ENCODE measurements at places on chromosomes 7 and 10.

GRCh38 chr10:62852961-62853702 lies 37.0 kb upstream of the EGR2 start:
- H3K4me1 ChIP-seq = no peaks in the 10 kb centered on the region
- H3K27ac ChIP-seq = no peak overlapping the region
- H3K36me3 ChIP-seq = no peaks in the 10 kb centered on the region
- no peak overlapping the region for H3K4me3 ChIP-seq
- DNase-seq = no peak
- no peaks in the 10 kb centered on the region for H3K27me3 ChIP-seq

GRCh38 chr7:64997927-64998391 lies 7.1 kb upstream of the ZNF117 start:
- H3K4me1 ChIP-seq = no peaks in the 10 kb centered on the region
- no peak for DNase-seq
- peaks cover 7% of the 10 kb centered on the region for H3K36me3 ChIP-seq
- no peak overlapping the region for H3K4me3 ChIP-seq
- H3K27me3 ChIP-seq = no peaks in the 10 kb centered on the region
- H3K27ac ChIP-seq = no peak overlapping the region

DNA sequence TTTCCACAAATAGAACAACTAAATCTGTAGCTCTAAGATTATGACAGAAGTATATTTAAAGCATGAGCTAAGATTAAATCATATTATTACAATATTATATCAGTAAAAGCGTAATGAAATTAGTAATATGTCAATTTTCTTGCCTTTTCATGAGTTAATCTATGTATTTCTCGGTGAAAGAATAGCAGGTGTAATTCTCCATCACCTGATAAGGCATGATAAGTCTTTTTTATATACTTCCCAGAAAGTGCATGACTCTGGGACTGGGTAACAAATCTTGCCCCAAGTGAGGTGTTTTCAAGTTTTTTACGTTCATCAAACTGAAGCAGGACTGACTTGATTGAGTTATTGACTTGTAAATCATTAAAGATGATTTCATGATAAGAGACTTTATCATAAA lies 100.5 kb downstream of the HECW1 start:
- no peaks in the 10 kb centered on the region for H3K27me3 ChIP-seq
- H3K36me3 ChIP-seq = peaks cover 4% of the 10 kb centered on the region
- H3K27ac ChIP-seq = no peak overlapping the region

- H3K27ac ChIP-seq = no peak overlapping the region
- peak overlapping the region; percentile 27 for H3K4me3 ChIP-seq
- peaks cover 12% of the 10 kb centered on the region for H3K4me1 ChIP-seq
- peaks cover 10% of the 10 kb centered on the region for H3K27me3 ChIP-seq
- DNase-seq = peak; percentile 37
These were observed 589 bp upstream of the RAPGEF5 start for GRCh38 chr7:22357311-22358175.

DNA sequence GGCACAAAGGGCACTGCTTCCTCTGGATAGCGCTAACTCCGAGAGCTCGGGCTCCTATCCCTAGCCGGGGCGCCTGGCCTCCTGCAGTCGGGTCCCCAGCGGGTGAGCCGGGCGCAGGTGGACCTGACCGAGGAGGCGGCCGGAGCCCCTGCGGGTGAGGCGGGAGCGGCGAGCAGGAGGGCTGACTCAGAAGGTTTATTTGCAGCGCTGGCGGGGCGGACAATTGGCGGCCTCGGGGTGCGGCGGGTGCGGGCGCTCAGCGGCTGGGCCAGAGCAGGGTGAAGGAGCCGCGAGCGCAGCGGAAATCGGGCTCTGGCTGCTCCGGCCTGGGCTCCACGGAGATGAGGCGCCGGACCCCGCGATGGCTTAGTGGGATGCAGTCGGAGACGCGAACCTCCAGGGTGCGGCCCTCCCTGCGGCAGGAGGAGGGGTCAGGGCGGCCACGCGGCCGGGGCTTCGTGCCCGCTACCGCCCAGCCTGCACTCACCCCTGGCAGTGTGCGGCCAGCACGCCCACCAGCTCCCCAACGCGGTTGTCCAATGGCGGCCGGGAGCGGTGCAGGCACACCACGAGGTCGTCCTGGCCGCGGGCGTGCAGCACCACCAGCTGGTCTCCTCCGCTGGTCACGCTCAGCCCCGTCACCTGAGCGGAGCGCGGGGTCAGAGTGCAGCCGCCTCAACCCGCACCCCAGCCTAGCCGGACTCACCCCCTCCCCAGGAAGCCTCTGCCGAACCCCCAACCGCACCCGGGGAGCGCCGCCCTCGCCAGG lies 16.1 kb downstream of the MYO1G start:
- peak overlapping the region; percentile 24 for H3K4me3 ChIP-seq
- H3K36me3 ChIP-seq = no peaks in the 10 kb centered on the region
- DNase-seq = peak; percentile 69
- peaks cover 6% of the 10 kb centered on the region for H3K27me3 ChIP-seq
- H3K4me1 ChIP-seq = peaks cover 16% of the 10 kb centered on the region

Data from spinal cord (tissue), 10 donors.